Gastrocnemius medialis (tissue), 4 donors: ENCODE measurements at places on chromosomes 5 and 9.

DNA sequence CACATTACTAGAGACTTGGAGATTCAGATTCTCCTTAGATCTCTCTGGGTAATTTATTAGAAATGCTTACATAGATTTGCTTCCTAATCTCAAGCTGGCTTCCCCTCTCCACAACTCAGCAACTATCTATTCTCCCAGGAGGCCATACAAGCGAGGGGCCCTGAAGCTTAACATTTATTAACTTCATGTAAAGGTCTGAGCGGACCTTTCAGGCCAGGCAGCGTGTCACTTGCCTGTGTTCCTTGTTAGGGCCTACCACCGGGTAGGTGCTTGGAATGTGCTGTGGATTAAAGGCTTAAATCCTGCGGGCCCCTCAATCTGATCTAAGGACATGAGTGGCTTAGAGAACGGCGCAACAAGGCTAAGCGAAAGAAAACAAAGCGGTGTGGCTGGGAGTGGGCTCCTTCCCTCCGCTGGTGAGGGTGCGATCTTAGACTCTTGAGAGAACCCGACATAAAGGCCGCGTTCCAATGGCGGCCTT lies 712 bp upstream of the HSPA4 start:
- no peak for DNase-seq

DNA sequence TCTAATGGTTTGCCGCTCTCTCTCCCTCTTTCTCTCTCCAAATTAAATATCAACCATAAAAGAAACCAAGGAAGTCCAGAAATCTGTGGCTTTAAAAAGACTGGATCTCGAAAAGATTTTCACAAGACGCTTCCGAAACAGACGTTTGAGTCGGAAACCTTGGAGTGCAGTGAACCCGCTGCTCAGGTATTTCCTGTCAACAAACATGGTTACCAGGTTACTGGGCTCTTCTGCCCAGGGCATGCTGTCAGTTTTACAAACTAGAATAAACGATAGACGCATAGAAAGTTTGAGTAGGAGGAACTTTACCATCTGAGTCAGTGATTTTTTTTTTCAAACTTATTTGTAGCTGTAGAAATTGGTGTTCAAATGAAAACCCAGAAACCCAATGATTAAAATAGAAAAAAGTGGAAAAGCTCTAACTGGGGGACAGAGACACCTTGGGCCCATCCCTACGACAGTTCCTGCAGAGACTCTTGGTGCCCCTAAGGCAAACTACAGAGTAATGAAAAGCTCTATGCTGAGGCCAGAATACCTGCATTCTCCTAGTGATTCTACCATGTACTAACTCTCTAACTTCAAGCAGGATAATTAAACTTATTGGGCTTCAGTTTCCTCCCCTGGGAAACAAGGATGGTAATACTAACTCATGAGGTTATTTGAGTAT lies 90.0 kb downstream of the DOCK8 start:
- no peak for DNase-seq

DNA sequence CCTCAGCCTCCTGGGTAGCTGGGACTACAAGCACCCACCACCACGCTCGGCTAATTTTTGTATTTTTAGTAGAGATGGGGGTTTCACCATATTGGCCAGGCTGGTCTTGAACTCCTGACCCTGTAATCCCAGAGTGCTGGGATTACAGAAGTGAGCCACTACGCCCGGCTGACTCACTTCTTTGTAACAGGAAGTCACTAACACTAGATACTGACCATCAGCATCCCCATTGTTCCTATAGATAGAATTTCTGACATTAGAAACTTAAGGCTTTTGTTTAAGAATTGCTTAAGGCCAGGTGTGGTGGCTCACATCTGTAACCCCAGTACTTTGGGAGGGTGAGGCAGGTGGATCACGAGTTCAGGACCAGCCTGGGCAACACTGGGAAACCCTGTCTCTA lies 42.2 kb downstream of the LEAP2 start:
- no peak for DNase-seq

GRCh38 chr5:16580382-16580781 lies 36.4 kb downstream of the RETREG1 start:
- no peak for DNase-seq

DNA sequence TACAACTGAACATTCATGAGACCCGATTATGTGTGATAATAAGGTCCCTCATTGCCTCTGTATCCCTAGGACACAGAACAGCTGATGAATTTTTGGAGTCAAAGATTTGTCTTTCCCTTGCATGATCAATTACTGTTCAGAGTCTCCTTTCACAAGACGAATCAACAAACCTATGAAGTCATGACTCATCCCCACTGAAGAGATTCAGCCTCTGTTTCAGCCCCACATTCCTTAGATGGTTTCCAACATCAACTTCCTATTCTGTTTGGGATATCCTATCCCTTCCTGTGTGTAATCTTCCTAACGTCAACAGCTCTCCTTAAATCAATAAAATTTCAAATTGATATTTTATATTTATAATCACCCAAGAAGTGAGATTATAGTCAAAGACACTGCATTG lies 199.0 kb downstream of the DNAH5 start:
- DNase-seq: no peak

DNA sequence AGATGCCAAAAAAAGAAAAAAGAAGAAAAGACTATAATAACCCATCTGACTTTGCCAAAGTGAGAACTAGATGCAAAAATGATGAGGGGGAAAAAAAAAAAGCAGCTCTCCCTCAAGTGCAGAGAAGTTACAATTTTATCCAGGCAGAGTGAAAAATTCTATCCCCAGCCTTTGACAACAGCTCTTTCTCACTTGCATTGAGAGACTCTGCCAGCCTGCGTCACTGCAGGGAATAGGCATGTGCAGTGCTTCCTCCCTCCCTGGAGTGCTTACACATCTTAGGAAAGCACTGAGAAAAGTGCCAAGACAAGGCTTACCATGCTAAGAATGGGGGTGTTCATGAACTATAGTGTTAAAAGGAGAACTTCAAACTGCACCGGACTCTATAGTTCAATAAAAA lies 418.6 kb upstream of the TYRP1 start:
- DNase-seq: no peak

- no peak for DNase-seq
Measured at GRCh38 chr5:72036951-72037350, 70.3 kb upstream of the MAP1B start.

- DNase-seq: no peak
Measured at GRCh38 chr5:119274767-119275130, 81.1 kb upstream of the TNFAIP8 start.

DNA sequence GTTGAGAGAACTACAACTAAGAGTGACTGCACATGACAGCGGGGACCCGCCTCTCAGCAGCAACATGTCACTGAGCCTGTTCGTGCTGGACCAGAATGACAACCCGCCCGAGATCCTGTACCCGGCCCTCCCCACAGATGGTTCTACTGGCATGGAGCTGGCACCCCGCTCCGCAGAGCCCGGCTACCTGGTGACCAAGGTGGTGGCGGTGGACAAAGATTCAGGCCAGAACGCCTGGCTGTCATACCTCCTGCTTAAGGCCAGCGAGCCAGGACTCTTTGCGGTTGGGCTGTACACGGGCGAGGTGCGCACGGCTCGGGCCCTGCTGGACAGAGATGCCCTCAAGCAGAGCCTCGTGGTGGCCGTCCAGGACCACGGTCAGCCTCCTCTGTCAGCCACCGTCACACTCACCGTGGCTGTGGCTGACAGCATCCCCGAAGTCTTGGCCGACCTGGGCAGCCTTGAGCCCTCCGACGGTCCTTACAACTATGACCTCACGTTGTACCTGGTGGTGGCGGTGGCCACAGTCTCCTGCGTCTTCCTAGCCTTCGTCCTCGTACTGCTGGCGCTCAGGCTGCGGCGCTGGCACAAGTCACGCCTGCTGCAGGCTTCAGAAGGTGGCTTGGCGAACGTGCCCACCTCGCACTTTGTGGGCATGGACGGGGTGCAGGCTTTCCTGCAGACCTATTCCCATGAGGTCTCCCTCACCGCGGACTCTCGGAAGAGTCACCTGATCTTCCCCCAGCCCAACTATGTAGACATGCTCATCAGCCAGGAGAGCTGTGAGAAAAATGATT lies 2.1 kb downstream of the PCDHGA7 start:
- DNase-seq: no peak

DNA sequence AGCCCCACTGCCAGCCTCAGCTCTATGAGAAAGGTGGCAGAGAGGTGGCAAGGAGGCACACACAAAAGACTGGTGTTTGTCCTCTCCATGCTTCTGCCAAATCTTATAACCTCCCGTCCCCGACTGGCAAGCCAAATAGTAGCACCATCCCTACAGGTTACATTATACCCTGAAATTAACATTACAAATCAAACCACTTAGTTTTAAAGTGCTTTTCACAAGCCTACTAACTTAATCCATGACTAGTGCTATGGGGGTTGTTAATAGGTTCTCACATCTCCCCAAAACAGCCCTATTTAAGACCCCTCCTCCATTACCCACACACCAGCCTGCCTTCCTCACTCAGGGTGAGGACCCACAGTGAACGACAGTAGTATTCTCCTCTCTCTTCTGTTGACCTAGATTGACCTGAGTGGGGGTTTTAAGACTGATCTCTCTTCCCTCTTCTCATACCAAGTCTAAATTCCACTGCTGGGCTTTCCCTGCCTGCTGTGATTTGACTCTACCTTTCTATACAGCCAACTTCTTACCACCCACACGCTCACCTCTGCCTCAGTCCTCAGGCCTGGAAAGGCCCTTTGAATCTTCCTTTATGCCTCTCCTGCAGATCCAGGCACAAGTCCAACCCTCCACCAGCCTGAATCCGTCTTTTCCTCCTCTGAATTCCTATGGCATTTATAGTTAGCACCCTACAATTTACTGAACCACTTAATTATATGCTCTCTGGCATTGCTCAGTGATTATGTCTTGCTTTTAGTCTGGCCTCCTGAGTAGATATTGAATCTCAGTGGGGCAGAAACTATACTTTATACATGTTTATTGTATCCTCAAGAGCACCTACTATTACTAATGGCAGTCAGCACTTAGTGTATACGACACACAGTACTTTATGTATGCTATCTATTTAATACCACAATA lies 116.1 kb downstream of the TMEM174 start:
- no peak for DNase-seq

DNA sequence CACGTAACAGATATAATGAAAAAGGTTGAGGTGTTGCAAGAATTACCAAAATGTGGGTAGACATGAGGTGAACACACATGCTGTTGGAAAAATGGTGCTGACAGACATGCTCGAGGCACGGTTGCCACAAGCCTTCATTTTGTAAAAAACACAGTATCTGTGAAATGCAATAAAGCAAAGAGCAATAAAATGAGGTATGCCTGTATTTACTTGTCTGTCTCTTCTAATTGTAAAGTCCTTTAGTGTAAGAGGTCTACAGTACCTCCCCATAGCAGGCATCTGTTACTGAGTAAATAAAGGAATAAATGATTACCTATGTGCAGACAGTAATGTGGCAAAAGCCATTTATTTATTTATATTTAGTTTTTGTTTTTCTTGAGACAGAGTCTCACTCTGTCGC lies 3.0 kb upstream of the CAST start:
- DNase-seq: no peak

DNA sequence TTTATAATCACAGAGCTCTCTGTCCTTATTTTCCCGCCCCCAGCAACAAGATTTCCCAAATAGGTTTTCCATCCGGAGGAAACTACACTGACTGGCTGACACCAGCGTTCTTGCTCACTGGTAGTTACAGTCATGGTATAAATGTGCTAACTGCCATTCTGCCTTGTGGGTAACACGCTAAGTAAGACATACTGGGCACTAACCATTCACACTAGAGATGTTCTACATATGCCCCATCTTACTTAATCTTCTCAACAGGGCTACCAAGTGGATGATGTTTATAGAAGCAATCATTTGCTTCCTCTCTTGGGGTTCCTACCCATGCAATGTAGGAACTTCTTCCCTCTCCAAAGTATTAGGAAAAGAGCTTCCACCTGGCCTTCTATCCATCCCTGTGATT lies 111.5 kb downstream of the SUSD1 start:
- no peak for DNase-seq

DNA sequence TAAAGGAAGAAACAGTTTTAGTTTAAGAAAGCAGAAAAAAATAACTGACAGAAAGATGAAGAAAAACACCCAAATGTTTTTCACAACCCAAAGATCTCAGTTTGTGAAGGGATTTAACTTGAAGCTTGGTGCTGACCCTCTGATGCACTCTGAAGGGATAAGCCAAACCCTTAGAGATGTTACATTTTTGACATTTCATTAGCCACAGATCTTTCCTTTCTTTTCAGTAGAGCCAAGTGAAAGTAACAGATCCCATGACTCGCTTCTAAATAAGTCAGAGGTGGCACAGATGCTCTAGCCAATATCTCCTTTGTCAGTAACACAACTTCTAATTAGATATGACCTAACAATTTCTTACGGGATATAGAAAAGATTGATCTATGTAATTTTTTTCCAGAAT lies 394.5 kb upstream of the EDIL3 start:
- DNase-seq: no peak
